ENCODE measurements at places on chromosomes 1 and 21. TPM values are rescaled to one million over a fixed set of nuclear protein-coding genes. Genes with fewer than 3 reads are reported as not detected.
A peak's percentile ranks its signal among the peaks of the same experiment; 100 is the strongest.

Gene MAP3K7CL
- total RNA-seq, result 1.8 TPM

Gene ADAMTS4
- 4.8 TPM for total RNA-seq

Gene SH2D1B
- total RNA-seq, result not detected

Gene GBP5
- total RNA-seq, result 2.6 TPM

Gene DHRS3
- total RNA-seq, result 151 TPM

Gene KCND3
- total RNA-seq, result 10.2 TPM

Gene CXADR
- 0.32 TPM for total RNA-seq

- H3K4me1 ChIP-seq, result no peaks in the 10 kb centered on the region
- no peak overlapping the region for H3K4me3 ChIP-seq
- no peaks in the 10 kb centered on the region for H3K36me3 ChIP-seq
- H3K27me3 ChIP-seq, result no peaks in the 10 kb centered on the region
- H3K27ac ChIP-seq, result no peak overlapping the region
Observed at GRCh38 chr1:220925707-220926106, 46.5 kb downstream of the HLX start.

DNA sequence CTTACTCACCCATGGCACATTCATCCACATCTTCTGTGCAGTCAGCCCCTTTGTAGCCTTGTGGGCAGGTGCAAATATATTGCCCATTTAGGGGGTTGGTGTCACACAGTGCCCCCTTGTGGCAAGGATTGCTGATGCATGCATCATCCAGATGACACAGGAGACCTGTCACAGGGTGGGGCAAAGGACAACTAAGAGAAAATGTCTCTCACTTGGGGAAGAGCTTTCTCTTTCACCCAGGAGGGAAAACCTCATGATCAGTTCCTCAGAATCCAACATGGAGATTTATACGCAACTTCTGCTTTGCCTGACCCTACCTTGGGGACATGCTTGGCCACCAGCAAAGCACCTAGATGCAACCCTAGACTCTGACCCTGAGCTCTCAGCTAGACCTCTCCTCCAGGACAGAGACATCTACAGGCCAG lies 71.8 kb upstream of the ADAM30 start:
- no peak for DNase-seq
- no peaks in the 10 kb centered on the region for H3K27me3 ChIP-seq
- H3K27ac ChIP-seq, result no peak overlapping the region
- H3K36me3 ChIP-seq, result no peaks in the 10 kb centered on the region

DNA sequence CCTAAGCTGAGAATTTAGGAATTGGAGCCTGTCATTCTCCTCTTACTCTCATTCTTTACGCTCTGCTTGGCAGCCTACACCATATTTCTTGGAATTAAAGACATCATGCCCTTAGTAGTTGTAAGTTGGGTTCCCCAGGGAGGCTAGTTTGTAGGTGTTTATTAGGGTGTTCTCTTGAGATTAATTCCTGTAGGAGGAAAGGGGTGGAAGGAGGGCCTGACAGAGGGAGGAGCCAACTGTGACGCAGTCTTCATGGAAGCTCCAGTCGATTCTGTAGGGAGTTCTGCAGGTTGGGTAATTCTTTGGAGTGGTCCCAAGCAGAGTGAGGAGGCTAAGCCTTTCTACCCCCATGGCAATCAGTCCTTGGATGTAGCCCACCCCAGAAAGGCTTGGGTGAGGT lies 111.4 kb downstream of the HHAT start:
- no peaks in the 10 kb centered on the region for H3K27me3 ChIP-seq
- no peak overlapping the region for H3K4me3 ChIP-seq
- no peak for DNase-seq
- no peaks in the 10 kb centered on the region for H3K36me3 ChIP-seq
- no peaks in the 10 kb centered on the region for H3K4me1 ChIP-seq
- H3K27ac ChIP-seq, result no peak overlapping the region

GRCh38 chr1:211330282-211330936 lies 3.8 kb downstream of the TRAF5 start:
- H3K27ac ChIP-seq, result peak overlapping the region; percentile 43
- H3K4me1 ChIP-seq, result no peaks in the 10 kb centered on the region
- H3K27me3 ChIP-seq, result no peaks in the 10 kb centered on the region
- H3K4me3 ChIP-seq, result no peak overlapping the region
- no peak for DNase-seq

GRCh38 chr1:109689844-109690405 lies 2.3 kb downstream of the GSTM1 start:
- DNase-seq, result no peak
- no peaks in the 10 kb centered on the region for H3K27me3 ChIP-seq
- no peaks in the 10 kb centered on the region for H3K36me3 ChIP-seq
- no peak overlapping the region for H3K27ac ChIP-seq
- H3K4me3 ChIP-seq, result no peak overlapping the region

DNA sequence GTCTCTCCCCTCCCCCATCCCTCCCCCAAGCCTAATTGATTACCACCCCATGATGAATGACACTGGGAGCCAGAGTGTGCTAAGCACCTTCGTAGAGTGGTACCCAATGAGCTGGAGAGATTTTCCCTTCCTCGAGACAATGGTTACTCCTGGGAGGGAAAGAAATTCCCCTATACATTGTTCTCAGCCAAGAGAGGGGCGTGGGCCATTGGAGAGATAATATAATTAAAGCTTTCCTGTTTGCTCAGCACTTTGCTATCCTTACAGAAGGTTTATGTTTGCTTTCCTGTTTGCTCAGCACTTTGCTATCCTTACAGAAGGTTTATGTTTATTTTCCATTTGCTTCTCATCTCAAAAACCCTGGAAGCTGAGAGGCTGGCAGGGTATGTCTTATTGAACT lies 126.1 kb upstream of the KLHDC7A start:
- no peak for DNase-seq
- H3K4me1 ChIP-seq, result no peaks in the 10 kb centered on the region
- no peaks in the 10 kb centered on the region for H3K36me3 ChIP-seq
- no peak overlapping the region for H3K27ac ChIP-seq
- H3K27me3 ChIP-seq, result peaks cover 29% of the 10 kb centered on the region

DNA sequence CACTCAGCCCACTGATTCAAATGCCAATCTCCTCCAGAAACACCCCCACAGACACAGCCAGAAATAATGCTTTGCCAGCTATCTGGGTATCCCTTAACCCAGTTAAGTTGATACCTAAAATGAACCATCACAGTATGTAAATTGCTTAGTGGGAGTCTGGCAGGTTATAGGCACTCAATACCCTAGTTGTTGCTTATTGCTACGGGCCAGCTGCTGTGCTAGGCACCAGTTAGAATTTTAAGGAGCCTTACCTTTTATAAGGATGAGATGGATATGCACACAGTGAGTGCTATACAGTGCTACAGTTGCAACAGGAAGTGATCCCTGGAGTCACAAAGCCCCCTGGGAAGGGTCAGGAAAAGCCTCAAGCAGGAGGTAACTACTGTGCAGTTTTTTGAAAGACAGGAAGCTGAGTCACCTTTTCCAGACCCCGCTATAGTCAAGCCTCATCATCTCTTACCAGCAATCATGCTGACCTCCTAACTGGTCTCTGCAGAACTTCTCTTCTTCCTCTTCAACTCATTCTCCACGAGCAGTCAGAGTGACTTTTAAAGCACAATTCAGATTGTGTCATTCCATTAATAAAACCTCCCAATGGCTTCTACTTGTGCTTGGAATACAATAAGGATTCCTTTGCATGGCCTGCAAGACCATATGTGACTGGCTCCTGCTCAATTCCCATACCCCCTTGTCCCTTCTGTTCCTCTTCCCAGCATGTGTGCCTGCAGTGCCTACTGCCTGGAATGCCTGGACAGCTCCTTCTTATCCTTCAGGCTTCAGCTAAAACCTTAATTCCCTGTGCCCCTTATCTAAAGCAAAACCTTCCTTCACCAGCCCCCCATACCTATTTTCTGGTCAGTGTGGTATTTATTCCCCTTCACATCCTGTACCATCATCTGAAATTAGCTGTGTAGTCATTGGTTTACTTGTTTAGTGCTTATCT lies 10.4 kb upstream of the TLR5 start:
- H3K4me1 ChIP-seq, result no peaks in the 10 kb centered on the region
- H3K27me3 ChIP-seq, result no peaks in the 10 kb centered on the region
- H3K27ac ChIP-seq, result no peak overlapping the region

GRCh38 chr1:33330361-33330890 lies 9.5 kb upstream of the A3GALT2 start:
- H3K36me3 ChIP-seq, result peaks cover 12% of the 10 kb centered on the region
- H3K27me3 ChIP-seq, result no peaks in the 10 kb centered on the region
- peaks cover 40% of the 10 kb centered on the region for H3K4me1 ChIP-seq
- no peak overlapping the region for H3K4me3 ChIP-seq
- DNase-seq, result no peak
- peak overlapping the region; percentile 88 for H3K27ac ChIP-seq

DNA sequence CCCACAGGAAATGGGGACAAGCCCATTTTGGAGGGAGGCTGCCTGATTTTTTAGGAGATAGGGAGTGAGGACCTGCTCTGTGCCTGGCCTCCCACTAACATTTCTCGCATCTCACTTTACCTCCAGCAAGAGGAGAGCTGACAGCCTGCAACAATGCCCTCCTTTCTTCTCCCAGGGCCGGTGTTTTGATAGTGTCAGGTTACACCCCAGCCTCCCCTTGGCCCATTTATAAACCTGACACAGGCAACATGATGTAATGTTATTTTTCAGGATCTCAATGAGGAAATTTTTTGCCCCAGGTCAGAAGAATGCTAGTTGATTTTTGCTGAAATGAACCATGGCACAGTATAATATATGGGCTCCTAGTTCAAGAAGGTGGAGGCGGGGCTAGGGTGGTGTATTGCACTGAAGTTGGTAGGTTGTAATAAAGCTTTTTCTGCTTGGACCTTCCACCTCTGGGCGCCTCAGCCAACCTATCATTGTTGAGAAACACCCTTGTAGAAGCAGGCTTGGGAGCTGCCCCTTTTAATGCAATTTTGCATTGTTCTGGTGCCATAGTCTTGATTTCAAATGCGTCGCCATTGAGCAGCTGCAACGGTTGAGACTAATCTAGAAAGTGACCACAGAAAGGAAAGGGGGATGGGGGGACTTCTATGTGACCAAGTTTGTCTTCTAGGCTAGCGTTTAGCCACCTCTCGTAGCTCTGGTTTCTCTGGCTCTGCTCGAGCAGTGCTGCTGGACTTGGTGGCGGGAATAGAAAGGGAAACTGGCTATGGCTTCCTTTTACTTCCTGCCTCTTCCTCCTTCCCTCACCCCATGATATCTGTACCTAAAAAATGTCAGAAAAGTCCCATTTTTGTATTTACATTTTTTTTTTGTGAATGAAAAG lies 53.0 kb downstream of the PBX1 start:
- no peaks in the 10 kb centered on the region for H3K4me1 ChIP-seq
- peak overlapping the region; percentile 41 for H3K27ac ChIP-seq
- peak; percentile 82 for DNase-seq
- H3K4me3 ChIP-seq, result peak overlapping the region; percentile 15
- no peaks in the 10 kb centered on the region for H3K27me3 ChIP-seq

DNA sequence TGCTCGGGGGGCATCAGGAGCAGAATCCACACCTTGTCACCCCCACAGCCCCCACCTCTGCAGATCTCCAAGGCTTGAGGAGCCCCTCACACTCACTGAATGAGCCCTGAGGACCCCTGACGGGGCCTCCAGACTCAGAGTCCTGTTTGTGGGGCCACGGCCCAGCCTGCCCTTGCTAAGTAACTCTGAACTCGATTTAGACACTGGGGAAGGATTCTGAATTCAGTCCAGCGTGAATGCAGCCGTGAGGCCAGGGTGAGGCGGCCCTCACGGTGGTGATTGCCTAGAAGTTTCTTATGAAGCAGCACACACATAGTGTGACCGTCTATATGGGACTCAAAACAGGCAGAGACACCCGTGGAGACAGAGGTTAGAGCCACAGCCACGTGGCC lies 58.9 kb upstream of the ADARB1 start:
- no peaks in the 10 kb centered on the region for H3K27me3 ChIP-seq
- peaks cover 8% of the 10 kb centered on the region for H3K4me1 ChIP-seq
- DNase-seq, result no peak
- H3K27ac ChIP-seq, result no peak overlapping the region
- no peak overlapping the region for H3K4me3 ChIP-seq

- no peaks in the 10 kb centered on the region for H3K4me1 ChIP-seq
- no peak overlapping the region for H3K27ac ChIP-seq
- no peak for DNase-seq
- H3K27me3 ChIP-seq, result no peaks in the 10 kb centered on the region
- no peak overlapping the region for H3K4me3 ChIP-seq
Observed at GRCh38 chr1:52880206-52880605, 37.6 kb downstream of the ZYG11A start.

DNA sequence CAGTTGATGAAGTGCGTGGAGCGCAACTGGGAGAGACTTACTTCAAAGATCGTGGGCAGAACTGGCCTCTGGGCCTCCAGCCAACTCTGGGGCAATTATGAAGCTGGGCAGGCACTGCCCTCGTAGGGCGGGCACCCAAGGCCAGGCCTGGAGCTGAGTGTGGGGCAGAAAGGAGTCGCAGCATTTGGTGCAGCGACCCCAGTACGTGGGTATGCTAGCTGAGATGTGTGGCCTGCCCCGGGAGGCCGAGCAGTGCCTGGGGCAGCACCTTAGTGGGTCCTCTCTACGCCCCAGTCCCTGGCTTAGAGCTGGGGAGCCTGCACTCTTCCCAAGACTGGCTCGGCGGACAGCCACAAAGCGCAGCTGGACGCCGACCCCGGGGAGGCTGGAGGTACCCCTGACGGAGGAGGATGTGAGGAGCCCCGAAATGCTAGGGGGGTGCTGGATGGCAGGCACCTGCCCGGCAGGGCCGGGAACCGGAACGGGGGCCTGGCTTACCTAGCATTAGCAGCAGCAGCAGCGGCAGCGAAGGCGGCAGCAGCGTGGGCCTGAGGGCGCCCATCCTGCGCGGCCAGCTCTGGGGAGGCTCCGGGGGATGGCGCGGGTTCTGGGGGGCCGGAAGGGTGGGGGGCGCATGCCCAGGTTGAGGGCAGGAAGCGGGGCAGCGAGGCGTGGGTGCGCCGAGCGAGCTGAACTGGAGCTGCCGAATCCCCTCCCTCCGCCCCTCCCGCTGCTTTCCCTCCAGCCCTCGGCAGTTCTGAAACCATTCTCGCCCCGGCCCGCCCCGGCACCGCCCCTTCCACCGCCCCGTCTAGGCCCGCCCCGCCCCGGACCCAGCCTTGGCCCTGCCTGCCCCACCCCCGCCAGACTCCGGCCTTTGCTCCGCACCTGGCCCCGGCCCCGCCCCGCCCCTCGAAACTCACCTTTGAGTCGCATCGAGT lies at the start of gene IGSF8:
Gene IGSF8 (minus strand): TSS at position 709 of the 941 bp plus-strand sequence. CDS start 147 bp downstream, at position 562.
- H3K27me3 ChIP-seq, result no peaks in the 10 kb centered on the region
- peaks cover 26% of the 10 kb centered on the region for H3K4me1 ChIP-seq
- peak within 1 kb of the TSS; percentile 95 for H3K4me3 ChIP-seq
- peak within 1 kb of the TSS; percentile 90 for H3K27ac ChIP-seq

DNA sequence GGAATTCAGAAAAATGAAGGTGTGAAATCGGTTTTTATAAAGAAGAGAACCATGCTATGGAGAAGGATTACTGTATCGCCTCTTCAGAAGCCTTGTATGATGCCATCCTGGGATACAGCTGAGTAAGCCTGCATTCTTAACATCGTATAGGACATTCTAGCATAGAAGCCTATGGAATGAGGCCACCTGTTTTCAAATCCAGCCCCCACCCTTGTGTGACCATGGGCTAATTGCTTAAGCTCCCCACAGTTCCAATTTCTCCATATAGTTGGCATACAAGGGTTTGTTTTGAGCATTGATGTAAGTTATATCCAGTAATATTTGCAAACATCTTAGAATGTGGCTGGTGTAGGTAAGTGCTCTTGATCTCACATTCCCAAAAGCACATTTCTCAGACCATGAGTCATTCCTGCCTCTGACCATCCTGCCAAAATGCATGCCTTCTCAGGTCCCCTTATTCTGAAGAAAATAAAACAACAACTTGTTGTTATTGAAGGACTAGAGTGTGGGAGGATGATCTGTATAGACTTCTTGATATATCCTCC lies 1.5 kb downstream of the OR14A2 start:
- no peaks in the 10 kb centered on the region for H3K36me3 ChIP-seq
- no peaks in the 10 kb centered on the region for H3K4me1 ChIP-seq
- no peak for DNase-seq
- no peaks in the 10 kb centered on the region for H3K27me3 ChIP-seq
